ENCODE measurements at places on chromosomes 12 and 14.

GRCh38 chr12:76920172-76921099 is 41.6 kb upstream of the CSRP2 start:
- DNase-seq = no peak

DNA sequence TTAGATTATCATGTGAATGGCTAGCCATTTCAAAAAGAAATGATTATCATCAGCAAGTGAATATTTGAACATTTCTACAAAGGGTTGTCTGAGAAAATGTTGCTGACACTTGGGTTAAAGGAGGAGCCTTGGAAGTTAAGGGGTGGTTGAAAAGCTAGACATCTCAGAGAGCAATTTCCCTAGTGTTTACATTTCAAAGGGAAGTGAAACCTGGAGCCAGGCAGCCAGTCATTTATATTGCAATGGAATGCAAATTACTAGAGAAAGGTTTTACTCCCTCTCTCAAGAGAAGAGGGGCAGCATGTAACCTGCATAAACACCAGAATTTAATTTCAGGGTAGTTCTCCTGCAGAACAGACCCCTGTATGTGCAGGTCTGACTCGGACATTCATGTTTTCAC is 279.0 kb downstream of the SLC16A7 start:
- DNase-seq = no peak

GRCh38 chr12:11710906-11711305 is 61.4 kb downstream of the ETV6 start:
- no peak for DNase-seq

GRCh38 chr14:23217032-23218020 is 20.4 kb upstream of the RNF212B start:
- no peak for DNase-seq

Measured in SK-N-SH (cell line).